ENCODE measurements at places on chromosomes 6 and 20.

- DNase-seq = peak; percentile 50
Observed at GRCh38 chr6:137155830-137156229, 17.6 kb downstream of the IL22RA2 start.

DNA sequence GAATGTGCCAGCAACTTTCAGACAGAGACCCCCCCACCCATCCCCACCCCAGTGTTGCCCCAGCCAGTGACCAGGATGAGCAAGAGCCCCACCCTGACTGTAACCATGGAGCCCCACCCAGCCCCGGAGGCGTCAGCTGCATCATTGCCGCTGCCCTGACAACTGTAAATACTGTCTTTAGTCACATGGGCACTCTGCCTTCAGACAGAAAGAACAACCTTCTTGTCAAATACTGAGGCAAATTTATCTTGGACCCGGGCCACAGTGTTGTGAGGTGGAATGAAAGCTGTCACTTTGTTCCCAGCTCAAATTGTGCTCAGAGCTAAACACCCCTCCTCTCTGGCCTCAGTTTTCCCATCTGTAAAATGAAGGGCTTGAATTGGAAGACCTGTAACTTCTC lies 23.7 kb downstream of the MOCS3 start:
- peak; percentile 46 for DNase-seq

- DNase-seq = no peak
Observed at GRCh38 chr6:101302593-101302992, 90.9 kb upstream of the GRIK2 start.

DNA sequence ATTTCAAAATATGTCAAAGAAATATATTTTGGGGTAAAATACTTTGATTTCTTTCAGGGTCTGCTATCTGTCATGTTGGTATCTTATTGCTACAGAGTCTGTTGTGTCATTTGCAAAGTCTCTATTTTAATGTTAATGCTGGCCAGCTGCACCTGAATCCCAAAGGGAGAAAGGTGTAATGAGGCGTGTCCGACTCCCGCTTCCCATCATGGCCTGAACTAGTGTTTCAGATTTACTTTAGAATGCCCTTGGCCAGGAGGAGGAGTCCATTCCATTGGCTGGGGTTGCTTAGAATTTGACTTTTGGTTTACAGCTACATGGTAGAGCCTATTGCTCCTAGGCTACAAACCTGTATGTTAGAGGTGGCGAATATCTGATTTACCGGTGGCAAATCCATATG lies 69.3 kb downstream of the FAM50B start:
- DNase-seq = no peak

GRCh38 chr6:156694679-156695078 lies 82.5 kb upstream of the ARID1B start:
- DNase-seq = no peak

DNA sequence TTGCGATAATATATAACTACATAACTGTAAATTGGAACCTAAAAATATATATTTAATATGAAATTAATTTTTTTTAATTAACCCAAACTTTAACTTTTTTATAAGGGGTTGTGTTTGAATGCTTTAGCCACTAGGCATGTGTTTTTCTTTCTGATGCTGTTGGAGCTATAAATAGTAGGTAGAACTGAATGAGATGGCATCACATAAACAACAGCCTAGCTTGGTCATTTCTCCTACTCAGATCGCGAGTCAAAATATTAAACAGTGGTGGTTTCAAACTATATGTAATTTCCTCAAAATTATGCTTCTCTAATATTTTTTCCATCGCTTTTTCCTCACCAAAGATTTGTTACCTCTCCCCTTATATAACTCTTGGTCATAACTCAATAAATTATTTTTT lies 243.2 kb downstream of the ARID1B start:
- DNase-seq = peak; percentile 49

DNA sequence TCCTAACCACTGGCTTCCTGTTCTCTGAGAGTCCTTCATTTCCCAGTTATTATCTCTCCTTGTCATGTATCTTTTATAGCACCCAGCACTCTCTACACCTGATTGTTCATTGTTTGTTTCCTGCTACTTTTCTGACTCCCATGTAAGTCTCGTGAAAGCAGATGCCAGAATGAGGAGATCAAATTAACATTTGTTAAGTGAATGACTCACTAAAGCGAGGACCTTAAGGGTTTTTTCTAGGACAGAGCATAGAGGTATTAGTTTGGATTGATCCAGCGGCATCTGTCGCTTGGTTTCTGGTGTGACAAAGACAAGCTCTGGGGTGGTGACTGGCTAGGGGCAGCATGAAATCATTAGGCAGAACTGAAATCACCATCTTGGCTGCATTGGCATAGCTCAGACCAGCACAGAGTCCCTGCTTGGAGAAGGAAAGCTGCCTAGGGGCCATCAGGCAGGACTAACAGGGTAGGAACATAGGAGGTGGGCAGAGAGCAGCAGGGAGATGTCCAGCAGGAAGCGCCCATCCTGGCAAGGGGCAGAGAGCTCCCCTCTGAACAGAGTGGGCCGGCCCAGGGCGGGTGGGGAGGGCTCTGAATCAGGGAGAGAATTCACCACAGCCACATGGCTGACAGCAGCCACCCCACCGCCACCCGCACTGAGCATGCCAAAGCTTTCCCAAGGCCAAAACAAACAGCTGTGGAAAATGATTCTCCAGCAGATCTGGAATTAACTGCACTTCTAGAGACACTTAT lies 97.1 kb upstream of the CEP85L start:
- peak; percentile 75 for DNase-seq

- no peak for DNase-seq
Observed at GRCh38 chr6:8337147-8337546, 98.2 kb downstream of the SLC35B3 start.

GRCh38 chr6:25042536-25042935 lies 106.8 kb upstream of the RIPOR2 start:
- DNase-seq = no peak

DNA sequence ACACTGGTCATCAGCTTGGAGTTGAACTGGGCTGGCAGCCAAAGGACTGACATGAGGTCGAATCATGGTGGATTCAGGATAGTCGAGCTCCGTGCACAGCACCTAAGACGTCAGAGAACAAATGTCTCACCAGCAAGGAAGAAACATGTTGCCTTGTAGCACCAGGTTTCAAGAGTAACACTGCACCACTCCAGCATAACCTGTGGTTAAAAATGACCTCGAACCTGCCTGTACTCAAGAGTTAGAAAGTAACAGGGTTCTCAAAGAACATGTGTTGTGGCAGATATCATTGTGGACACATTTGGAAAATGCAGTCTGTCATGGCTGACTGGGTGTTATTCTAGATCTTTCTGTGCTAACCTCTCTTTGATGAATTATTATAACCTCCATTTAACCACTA lies 511.6 kb downstream of the CDH26 start:
- no peak for DNase-seq

GRCh38 chr6:108247965-108248536 lies 12.8 kb downstream of the SNX3 start:
- peak; percentile 4 for DNase-seq

DNA sequence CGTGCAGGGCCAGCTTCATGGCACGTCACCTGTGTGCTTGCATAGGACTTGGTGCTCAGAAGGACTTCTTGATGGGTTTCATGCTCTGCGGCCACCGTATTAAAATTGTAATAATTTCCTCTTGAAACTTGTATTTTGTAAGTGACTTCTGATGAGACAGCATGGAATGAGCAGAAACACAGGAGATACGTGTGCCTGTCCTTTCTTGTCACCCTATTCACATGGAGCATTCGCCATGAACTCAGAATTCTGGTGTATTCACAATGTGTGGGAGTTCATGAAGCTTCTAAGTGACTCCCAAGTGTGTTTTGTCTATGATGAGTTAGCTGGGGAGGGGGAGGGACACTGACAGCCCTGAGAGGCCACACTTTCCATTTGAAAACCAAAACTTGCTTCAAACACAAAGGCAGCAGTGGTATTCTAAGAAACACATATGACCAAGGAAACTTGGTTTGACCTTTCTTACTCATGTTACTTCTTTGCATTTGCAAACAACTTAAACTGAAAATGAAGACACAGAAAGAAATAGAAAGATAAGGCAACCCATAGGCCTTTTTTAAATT lies 92.1 kb upstream of the NEDD9 start:
- DNase-seq = no peak

DNA sequence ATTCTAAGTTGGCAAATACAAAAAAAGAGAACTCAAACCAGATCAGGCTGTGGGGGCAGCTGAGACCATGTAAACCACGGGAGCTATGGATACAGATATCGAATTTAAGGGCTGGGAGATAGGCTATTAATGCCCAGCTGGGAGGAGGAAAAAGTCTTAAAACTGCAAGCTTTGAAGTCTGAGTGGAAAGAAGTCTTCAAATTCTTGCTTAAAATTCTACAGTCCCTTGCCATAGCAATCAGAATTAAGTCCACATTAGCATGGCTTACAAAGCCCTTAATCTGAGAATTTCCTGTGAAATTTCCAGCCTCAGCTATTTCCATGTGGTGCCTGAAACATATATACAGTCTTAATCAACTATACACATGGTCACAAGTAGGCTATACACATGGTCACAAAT lies 465.0 kb upstream of the HSF2 start:
- DNase-seq = no peak

GRCh38 chr6:128491610-128492206 lies 28.7 kb downstream of the PTPRK start:
- DNase-seq = peak; percentile 81

DNA sequence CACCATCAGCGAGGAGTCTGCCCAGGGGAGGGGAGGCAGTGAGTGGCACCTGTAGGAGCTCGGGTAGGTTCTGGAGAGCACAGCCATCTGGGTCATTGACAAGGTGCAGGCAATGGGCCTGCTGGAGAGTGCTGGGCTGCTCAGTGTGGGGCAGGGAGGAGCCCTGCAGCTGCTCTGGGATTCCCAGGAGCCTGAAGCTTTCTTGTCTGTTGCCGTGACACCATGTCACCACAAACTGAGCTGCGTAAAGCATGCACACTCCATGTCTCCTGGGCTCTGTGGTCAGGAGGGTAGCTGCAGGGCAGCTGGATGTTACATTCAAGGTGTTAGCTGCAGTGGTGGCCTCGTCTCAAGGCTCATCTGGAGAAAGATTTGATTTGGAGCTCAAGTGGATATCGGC lies 4.5 kb upstream of the SLC22A1 start:
- no peak for DNase-seq

DNA sequence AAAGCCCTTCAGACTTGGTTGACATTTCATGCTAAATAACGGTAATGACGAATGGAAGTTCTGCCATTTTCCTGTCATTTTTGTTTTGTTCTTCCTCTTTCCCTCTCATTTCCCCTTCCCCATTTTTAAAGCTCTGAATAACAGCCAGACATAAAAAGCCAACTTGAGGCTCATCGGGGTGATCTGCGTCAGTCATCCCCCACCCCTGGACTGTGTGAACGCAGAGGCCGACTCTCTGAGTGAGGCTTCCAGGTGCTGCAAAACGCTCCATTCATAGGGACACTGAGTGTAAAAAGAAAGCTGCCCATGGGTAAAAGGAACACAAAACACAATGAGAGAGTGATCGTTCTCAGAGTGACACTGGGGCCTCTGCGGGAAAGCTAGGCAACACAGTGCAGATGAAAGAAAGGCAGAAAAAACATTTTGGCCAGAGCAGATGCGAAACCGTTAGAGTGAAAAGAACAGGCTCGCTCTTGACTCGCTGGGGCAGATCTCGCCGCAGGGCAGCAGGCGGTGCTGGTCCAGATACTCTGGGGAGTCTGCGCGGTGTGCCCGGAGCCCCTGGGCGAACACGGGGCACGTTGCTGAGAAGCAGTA lies 684.8 kb downstream of the QKI start:
- no peak for DNase-seq

DNA sequence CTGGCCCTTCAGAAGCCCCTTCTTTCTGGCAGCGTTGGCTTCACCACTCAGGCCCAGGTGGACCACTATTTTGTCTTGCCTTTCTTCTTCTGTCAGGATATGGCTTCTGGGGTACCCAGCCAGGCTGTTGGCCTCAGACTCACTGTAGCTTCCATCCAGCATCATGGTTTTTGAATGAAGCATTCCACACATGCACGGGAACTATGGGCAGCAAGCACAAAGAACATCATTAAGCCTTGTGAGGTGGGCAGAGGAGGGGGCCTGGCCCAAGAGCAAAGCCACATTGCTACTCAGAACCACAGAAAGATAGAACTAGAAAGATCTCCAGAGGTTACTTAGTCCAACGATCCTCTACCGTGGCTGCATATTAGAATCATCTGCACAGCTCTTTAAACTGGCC lies 40.6 kb upstream of the GABRR1 start:
- no peak for DNase-seq

DNA sequence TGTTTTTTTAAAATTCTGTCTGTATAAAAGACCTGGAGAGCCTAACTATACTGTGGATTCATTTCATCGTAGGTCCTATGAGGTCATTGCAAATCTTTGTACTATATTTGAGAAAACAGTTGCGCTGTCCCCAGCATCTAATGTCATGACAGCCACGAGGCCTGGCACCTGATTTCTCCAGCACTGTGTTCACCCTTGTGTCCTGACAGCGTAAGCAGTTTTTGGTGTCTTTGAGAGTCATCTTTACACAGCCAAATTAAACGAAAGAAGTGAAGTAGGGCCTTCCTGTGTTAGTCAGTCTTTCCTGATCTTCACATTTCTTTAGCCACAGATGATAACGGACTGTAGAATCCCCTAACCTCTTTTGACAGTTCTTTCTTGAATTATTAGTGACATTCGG lies 70.6 kb upstream of the PHACTR2 start:
- no peak for DNase-seq

DNA sequence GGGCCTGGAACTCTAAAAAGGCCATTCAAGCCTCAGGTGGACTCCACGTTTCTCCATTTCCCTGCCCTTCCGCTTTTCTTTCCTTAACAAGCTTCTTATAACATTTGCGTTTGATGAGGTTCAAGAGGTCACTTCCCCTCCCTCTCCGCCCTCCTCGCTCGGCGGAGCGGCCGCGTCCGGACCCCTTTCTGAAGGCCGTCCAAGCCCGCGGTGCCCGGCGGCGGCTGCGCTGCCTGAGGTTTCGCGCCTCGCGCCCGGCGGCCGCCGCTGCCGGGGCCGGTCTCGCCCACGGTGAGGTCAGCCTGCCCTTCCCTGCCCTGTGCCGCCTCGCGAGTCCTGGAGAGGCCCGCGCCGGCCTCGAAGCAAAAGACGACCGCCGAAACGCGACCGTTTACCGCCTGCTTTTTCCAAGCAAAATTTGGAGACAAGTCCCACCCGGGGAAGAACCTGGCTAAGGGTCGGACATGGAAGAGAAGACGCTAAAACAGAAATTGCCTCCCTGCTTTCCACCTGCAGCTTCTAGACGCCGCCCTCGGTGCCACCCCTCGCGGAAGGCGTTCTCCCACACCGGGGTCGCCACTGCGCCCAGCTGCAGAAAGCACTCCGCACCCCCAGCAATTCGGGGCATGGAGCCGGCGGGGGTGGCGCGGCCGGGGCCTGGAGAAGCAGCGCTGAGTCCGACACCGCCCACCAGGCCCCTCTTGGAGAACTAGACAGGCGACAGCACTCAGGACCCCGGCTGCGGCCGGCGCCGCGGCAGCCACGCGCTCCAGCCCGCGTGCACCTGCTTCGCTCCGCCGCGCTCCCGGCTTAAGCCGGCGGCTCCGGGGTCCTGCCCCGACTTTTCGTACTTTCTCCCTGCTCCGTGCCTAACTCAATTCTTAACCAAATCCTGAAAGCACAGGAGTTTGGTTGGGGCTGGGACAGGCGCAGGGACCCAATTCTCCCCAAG lies 11.0 kb upstream of the FOXF2 start:
- DNase-seq = no peak

GRCh38 chr6:113901482-113901881 lies 44.3 kb downstream of the MARCKS start:
- DNase-seq = peak; percentile 62

- no peak for DNase-seq
Observed at GRCh38 chr6:140731741-140732140, 1357.3 kb upstream of the CITED2 start.
